ENCODE measurements at places on chromosomes 13 and 19. TPM values are rescaled to one million over a fixed set of nuclear protein-coding genes. Genes with fewer than 3 reads are reported as not detected.

DNA sequence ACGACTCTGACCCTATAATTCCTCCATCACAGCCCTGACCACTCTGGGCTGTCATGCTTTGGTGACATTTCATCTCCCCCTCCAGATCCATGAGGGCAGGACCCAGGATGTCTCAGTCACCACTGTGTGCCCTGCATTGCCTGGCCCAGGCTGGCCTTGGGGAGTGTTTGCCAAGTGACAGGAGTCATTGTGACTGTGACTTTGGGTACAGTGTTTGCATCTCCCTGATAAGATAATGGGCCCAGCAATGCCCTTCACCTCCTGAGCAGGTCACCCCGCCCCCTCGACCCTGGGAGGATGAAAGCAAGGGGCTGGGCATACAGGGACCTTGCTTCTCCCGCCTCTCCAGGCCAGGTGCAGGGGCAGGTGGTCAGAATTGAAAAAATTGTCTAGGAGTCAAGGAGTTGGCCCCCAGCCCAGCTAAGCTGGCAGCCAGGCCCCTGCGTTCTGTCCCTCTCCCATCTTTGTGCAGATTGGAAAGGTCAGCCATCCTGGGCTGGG is 5.9 kb upstream of the ATP4A start:
- DNase-seq: no peak

DNA sequence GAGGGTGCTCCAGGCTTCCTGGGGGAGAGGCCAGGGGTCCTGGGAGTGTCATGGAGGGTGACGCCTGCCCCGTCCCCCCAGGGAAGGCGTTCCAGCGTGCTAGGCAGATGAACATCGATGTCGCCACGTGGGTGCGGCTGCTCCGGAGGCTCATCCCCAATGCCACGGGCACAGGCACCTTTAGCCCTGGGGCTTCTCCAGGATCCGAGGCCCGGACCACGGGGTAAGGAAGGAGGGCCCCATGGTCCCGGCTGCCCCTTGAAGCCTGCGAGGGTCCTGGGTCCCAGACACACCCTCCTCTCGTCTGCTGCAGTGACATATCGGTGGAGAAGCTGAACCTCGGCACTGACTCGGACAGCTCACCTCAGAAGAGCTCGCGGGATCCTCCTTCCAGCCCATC is 11.4 kb downstream of the PTGER1 start:
- DNase-seq: no peak

DNA sequence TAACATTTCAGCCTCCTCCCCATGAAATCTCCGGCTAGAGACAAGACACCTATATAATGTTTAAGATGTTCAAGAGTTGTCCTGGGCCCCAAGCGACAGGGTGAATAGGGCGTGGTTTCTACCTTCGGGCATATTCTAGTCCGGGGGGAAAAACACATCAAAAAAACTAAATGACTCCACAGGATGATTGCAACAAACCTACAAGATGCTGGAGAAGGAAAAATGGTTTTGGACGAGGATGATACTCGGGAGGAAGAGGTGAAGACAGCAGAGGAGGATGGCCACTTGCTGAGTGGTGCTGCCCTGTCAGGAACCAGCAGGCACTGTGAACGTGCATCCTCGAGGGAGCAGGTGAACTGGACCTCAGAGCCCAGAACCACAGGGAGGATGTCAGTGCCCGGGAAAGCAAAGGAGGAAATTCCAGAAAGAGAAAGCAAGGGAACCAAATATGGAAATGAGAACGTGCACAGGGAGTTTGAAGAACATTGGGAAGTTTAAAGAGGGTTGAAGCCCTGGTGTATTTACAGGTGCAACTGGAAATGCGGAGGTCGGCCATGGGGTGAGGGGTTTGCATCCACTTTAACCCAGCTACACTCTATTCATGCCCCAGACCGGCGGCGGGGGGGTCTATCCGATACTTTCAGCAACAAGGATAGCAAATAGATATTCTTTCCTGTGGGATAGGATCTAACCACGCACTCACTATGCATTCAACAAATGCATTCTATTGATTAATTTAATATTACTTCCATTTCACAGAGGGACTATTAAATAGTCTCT is 50.6 kb downstream of the COL4A1 start:
- no peak for DNase-seq

DNA sequence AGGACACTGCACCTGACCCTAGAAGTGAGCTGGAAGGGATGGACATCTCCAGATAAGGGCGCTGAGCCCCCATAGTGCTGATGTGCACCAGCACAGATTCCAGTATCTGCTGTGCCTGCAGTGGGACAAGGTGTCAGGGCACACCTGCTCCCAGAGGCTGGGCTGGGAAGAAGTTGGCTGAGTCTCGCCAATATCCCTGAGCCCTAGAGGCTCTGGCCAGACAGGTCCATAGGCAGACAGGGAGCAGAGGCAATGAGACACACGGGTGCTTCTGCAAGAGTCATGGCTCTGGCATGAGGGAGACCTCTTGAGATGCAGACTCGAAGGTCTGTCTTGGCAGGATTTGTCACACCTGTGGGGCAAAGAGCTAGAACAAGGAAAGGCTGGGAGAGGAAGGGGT is 1321.5 kb downstream of the UQCRFS1 start:
- no peak for DNase-seq

- no peak for DNase-seq
Observed at GRCh38 chr19:40302224-40303011, 17.3 kb upstream of the AKT2 start.

GRCh38 chr13:74973935-74974879 is 507.8 kb downstream of the TBC1D4 start:
- DNase-seq: no peak

GRCh38 chr13:19606152-19606551 is 27.3 kb upstream of the MPHOSPH8 start:
- DNase-seq: no peak

- no peak for DNase-seq
Observed at GRCh38 chr13:29583073-29583785, 12.3 kb downstream of the SLC7A1 start.

GRCh38 chr19:16263141-16263761 is 61.4 kb upstream of the KLF2 start:
- DNase-seq: no peak

- DNase-seq: no peak
Observed at GRCh38 chr13:113497217-113497616, 6.7 kb upstream of the DCUN1D2 start.

GRCh38 chr19:6765738-6766356 is 1.4 kb downstream of the SH2D3A start:
- peak; percentile 97 for DNase-seq

GRCh38 chr19:42311657-42312056 is 1.5 kb upstream of the TMEM145 start:
- no peak for DNase-seq

DNA sequence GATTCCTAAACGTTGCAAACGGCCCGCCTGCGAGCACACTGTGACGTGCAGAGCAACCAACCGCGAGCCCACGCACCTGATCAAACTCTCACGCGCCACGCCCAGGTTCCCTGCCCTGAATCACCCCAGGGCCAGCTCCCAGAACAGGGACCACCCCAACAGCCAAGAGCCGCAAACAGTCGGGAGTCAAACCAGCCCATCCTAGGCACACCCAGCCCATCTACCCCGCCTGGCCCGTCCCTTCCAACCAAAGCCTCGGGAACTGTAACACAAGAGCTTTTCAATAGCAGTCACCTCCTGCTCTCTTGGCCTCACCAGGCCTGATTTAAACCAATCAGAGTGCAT is 8.9 kb downstream of the PIP5K1C start:
- no peak for DNase-seq

- no peak for DNase-seq
Observed at GRCh38 chr13:29429286-29429900, 166.1 kb downstream of the SLC7A1 start.

The SULT2A1 gene
- total RNA-seq: not detected

The CNN1 gene
- total RNA-seq: 47.9 TPM

The FEM1A gene
- total RNA-seq: 15.9 TPM

The MBD3L2B gene
- not detected for total RNA-seq

The ZNF850 gene
- 1.1 TPM for total RNA-seq

The TJP3 gene
- total RNA-seq: 28.0 TPM

All from upper lobe of left lung (tissue), 6 donors.